Activated naive CD8-positive, alpha-beta T cell treated with anti-CD3 and anti-CD28 coated beads, Interleukin-2, amount 50 U/mL, for 16 hours (primary cell): ENCODE measurements at places on chromosomes 11 and 22.

- no peak for DNase-seq
Observed at GRCh38 chr22:36347094-36347493, 40.7 kb downstream of the MYH9 start.

GRCh38 chr11:45810431-45811108 lies 5.6 kb downstream of the SLC35C1 start:
- no peak for DNase-seq

DNA sequence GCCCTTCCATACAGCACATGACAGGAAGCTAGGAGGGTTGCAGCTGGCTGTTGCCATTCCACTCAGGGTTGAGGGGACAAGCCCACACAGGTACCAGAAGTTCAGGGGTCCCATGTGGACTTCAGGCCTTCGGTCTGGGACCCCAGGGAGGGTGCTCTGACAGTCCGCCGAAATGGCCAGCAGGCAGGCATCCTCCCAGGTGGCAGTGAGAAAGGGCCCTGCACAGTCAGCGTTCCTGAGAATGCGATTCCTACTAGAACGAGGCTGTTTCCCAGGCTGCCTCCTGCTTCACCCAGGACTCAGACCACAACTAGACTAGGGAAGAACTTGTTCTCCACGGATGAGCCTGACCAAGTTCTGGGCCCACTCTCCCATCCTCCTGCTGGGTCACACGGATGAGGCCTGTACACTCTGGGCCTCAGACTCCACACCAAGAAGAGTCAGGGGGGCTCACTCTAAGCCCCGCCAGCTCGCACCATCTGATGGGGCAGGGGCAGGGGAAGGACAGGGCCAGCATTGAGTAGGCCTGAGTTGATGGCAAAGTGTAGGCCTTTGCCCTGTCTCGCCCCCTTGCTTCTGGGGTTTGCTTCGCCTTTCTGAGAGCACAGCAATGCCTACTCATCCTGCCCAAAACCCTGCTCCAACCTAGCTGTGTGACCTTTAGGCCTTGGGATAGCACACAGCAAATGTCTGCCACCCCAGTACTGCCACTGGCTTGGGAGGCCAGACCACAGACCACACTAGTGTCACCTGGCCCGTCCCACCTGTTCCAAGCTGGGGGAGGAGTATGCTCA lies 14.0 kb downstream of the KCNQ1OT1 start:
- no peak for DNase-seq

GRCh38 chr11:76455331-76455730 lies 10.5 kb downstream of the EMSY start:
- no peak for DNase-seq

GRCh38 chr11:67282155-67282875 lies 6.8 kb upstream of the ANKRD13D start:
- DNase-seq, result no peak

DNA sequence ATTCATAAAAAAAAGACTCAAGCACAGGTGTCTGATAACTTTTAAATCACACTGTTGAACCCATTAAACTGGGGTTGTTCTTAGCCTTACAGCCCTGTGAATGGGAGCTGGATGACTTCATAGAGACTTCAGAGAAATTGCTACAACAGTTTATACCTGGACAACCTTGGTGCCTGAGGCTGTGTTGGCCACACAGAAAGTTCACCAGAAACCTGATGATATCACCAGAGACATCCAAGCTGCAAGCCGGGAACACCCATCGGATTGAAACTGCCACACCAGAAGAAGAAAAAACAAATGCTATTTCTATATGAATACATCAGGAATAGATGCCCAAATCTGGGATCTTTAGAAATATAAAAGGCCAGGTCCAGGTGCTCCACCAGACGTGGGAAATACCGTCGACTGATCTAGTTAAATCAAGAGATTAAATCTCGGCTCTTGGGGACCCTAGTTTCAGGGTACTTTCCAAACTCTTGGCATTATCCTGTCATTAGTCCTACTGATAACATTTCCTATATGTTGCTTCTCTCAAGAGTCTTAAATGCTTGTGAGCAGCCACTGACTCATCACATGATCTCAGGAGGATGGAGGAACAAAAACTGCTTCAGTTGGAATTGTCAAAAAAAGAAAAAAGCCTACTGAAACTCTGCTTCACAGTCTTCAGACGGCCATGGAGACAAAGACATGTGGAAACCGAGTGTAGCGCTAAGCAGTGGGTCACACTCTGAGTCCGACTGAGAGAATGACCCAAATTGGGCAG lies 28.6 kb upstream of the APOL5 start:
- no peak for DNase-seq

GRCh38 chr11:76033699-76034098 lies 172.6 kb downstream of the WNT11 start:
- no peak for DNase-seq

- no peak for DNase-seq
Observed at GRCh38 chr11:129505266-129505665, 129.6 kb downstream of the BARX2 start.

GRCh38 chr11:86948733-86949132 lies 6.5 kb downstream of the FZD4 start:
- DNase-seq, result no peak

DNA sequence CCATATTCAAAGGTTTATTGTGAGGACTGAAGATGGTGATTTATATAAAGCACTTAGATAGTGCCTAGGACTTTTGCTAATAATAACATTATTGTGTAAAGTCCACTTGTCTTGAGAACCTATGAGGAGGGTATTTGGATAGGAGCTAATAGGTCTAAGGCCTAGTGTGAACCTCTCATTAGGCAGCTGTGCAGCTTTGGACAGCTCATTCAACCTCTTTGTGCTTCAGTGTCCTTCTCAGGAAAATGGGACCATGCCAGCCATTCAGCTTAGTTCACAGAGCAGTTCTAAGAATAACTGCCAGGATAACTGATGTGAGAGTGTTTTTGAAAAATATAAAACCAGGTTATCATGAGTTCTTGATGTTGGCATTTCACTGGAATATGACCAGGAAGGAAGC lies 56.2 kb downstream of the NAV2 start:
- no peak for DNase-seq

GRCh38 chr22:46770726-46771125 lies 8.3 kb downstream of the TBC1D22A start:
- DNase-seq, result no peak

- DNase-seq, result no peak
Observed at GRCh38 chr11:83682611-83682973, 396.4 kb upstream of the CCDC90B start.

DNA sequence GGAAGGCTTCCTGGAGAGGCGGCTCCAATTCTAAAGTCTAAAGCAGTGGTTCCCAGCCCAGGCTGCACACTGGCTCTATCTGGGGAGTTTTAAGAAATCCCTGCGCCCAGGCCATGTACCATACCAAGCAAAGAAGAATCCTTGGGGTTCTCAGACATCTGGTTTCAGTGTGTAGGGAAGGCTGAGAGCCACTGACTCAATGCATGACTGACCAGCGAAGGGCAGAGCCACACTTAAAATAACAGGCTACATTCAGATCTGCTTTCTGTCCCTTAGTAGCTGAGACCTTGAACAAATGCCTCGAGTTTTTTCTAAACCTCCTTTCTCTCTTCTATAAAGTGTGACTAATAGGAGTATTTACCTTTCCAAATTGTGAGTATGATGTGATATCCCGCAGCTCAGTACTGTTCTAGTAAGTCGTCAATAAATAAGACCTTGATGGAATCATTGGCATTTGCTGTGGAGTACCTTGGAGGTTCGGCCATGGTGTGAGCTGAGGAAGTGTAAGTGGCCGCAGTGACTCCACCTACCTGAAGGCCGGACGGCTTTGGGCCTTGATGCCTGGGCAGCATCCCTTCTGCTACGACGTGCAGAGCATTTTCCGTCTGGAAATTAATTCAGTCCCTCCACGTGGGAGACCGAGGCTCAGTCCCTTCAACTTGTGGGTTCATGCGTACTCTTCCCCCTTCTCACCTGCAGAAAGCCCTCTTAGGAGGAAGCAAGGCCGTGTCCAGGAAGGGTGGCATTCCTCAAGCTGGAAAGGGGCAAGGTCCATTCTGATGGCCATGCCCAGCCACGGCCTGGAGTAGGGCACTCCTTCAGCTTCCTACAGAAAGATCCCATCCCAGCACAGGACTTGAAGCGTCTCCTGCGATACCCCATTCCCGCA lies 25.1 kb downstream of the GLB1L2 start:
- DNase-seq, result no peak

- DNase-seq, result no peak
Observed at GRCh38 chr11:6319001-6319703, 1.1 kb downstream of the CAVIN3 start.

DNA sequence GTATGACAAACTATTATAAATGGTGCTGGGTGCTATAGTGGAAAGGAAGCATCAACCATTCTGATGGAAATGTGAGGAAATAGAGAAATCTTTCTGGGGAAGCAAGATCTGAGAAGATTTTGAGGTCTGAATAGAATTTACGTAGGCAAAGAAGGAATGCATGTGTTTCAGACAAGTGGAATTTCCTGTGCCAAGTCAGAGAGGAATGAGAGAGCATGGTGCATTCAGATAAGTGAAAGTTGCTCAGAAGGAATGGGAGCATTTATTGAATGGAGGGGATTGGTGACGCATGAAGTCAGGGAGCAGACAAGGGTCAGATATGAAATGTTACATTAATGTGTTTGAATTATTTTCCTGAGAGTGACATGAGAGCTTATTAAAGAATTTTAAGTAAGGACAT lies 725.5 kb downstream of the METTL15 start:
- DNase-seq, result no peak

- DNase-seq, result no peak
Observed at GRCh38 chr22:27972732-27973698, 54.0 kb upstream of the PITPNB start.
